ENCODE measurements at places on chromosomes 7 and 10. TPM values are rescaled to one million over a fixed set of nuclear protein-coding genes. Genes with fewer than 3 reads are reported as not detected.
A peak's percentile ranks its signal among the peaks of the same experiment; 100 is the strongest.

DNA sequence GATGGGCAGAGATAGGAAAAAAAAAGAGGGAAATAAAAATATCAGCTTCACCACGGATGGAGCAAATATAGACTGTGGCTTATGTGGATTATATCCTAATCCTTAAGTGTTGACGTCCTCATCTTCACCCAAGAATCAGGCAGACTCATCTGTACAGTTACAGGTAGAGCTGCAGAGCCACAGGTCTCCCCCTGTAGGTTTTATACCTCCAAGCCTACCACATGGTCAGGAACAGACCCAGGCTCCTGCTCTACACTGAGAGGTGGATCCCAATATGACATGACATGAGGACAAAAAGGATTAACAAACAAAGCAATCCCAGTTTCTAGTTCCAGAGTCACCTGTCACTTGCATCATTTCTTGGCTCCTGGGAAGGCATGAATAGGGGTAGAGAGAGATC is 400.8 kb downstream of the SEMA3D start:
- DNase-seq, result no peak
- no peak overlapping the region for H3K4me3 ChIP-seq
- no peaks in the 10 kb centered on the region for H3K4me1 ChIP-seq

- no peak overlapping the region for H3K27ac ChIP-seq
- H3K36me3 ChIP-seq, result peaks cover 25% of the 10 kb centered on the region
- no peaks in the 10 kb centered on the region for H3K27me3 ChIP-seq
Measured at GRCh38 chr7:139598642-139599041, 75.2 kb downstream of the CLEC2L start.

The PIK3CG gene
- 47.3 TPM for total RNA-seq

DNA sequence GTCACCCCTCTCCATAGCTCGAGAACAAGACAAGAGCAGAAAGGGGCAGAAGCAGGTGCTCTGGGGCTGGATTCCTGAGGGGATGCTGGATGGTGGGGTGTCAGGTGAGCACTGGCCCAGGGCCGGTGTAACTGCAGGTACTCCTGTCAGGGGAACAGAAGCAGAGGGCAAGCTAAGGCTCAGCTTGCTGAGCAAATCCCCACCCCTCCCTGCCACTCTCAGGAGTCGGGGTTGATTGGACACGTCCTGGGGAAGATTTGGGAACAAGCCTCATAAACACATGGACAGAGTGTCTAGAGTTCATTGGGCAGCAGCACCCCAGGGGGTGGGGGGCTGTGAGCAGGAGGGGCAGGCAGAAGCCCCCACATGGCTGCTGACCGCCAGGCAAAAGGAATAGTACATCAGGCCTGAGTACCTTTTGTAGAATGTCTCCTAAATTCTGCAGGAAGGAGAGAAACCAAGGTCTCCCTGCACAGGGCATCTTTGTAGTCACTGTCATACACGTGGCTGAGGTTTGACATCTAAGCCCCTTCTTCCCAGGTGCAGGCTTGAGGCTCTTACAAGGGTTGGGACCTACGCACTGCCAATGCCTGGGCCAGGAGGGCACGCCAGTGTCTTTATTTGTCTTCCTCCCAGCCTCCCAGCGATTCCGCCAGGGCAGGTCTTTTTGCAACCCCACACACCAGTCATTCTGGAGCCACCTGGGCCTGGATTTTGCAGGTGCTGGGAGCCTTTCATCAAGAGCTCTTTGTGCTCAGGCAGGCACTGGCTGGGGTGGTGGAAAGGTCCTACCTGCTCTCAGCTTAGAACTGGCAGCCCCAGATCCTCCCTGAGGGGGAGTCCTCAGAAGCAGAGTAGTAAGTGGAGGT is 2.8 kb downstream of the CALML3 start:
- H3K4me3 ChIP-seq, result no peak overlapping the region
- H3K27me3 ChIP-seq, result peaks cover 4% of the 10 kb centered on the region
- H3K36me3 ChIP-seq, result no peaks in the 10 kb centered on the region
- no peak for DNase-seq

DNA sequence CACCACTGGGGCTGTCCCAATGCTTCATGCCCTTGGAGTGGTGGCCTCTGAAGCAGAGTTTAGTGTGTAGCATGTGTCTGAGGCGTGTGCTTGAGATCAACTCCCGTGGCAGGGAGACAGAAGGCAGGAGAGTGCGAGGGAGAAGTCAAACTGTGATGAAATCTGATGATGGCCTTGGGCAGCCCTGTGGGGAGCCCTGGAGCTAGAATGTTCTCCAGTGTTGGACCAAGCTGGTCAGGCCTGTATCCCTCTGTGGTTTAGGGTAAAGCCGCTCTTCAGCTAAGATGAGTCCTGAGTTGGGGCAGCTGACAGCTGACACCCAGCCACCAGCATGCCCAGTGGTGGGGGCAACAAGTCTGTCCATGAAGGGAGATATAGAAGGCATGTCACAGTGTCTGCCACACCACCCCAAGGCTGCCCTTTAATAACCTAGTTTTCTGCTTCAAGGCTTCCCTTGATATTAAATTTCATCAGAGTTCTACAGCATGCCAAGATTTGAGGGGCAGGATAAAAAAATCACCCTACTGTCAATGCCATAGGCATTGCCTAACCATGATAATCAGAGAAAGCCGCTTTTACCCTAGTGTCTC is 170.5 kb upstream of the SVIL start:
- H3K27me3 ChIP-seq, result peaks cover 23% of the 10 kb centered on the region
- H3K27ac ChIP-seq, result no peak overlapping the region
- no peak for DNase-seq
- no peak overlapping the region for H3K4me3 ChIP-seq
- peaks cover 20% of the 10 kb centered on the region for H3K4me1 ChIP-seq

DNA sequence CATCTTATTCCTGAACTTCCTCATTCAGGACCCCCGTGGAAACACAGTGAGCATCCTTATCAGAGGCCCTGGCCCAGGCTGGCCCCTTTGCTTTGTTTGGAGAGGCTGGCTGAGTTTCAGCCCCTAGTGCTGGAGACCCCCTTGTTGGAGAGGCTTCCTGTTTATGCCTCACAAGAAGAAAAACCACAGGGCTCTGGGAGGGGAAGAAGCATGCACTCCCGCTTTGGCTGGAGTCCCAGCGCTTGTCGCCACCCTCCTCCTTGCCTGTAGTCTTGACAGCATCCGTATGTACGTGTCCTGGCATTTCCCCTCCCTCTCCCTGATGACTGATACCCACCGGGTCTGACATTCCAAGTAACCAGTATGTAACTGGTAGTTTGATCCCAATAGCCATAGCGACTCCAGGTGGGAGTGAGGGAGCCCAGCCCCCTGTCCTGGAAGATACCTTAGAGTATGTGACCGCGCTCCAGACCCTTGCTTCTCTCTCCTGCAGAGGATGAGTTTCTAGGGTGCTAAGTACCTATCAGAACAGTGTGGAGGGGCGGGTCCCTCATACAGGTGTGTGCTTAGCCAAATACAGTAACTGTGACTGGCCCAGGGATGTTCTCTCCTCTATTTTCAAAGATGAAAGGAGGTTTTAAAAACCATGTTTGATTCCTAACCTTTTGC is 6.9 kb upstream of the ATP6V0E2 start:
- peak overlapping the region; percentile 98 for H3K27ac ChIP-seq
- H3K4me3 ChIP-seq, result no peak overlapping the region
- H3K36me3 ChIP-seq, result peaks cover 26% of the 10 kb centered on the region
- H3K4me1 ChIP-seq, result peaks cover 92% of the 10 kb centered on the region
- no peaks in the 10 kb centered on the region for H3K27me3 ChIP-seq
- DNase-seq, result no peak

All from activated CD4-positive, alpha-beta memory T cell treated with anti-CD3 and anti-CD28 coated beads, Interleukin-2, amount 10 ng/mL, durations not matched to agents 7 days and 5 days (primary cell).